ENCODE measurements at places on chromosomes 11 and 22.
A peak's percentile ranks its signal among the peaks of the same experiment; 100 is the strongest.

DNA sequence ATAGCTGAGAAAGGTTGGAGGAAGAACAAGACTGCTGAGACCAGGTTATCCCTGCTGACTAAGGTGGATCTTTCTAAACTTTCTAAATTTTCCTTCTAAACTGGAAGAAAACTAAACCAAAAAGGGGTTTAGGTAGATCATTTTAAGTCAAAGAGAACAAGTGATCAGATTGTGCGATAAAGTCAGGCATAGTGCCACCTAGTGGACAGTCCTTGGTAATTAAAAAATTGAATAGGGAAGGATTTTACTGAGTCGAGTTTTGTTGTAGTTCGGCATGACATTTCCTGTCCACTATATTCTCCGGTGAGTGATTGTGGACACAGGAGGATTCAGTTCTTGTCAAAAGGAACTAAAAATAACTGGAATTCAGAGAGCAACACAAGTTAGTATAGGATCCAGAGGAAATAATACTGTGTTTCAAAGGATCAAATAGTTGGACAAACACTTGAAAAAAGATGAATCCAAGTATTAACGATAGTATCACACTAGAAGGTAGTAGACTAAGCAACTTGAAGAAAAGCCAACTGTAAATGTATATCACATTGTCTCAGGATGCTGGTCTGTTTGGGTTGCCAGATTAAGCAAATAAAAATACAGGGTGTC, 1236.4 kb downstream of the FAM181B start:
- DNase-seq = no peak

- no peak for DNase-seq
Measured at GRCh38 chr11:107991868-107992414, 16.8 kb upstream of the CUL5 start.

- DNase-seq = no peak
Measured at GRCh38 chr11:21401496-21401895, 732.1 kb downstream of the NELL1 start.

DNA sequence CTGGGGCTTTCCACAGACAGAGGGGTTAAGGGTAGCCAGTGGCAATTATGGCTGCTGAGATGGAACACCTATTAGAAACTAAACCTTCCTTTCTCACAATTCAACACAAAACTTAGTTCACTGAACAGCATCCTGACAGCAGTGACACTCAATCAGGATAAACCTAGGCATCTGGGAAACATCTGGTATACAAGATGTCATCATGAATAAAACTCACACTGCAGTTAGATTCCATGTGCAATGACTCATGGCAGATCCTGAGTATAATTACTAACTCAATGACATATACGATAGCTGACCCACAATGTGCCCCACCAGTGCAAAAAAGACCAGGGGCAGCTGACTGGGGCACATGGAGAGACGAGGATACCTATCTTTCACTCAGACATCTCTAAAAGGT, 17.7 kb downstream of the RBFOX2 start:
- DNase-seq = no peak

GRCh38 chr11:61761440-61762222, 9.2 kb downstream of the MYRF start:
- DNase-seq = no peak

GRCh38 chr22:44935724-44936123, 74.1 kb downstream of the PHF21B start:
- no peak for DNase-seq

DNA sequence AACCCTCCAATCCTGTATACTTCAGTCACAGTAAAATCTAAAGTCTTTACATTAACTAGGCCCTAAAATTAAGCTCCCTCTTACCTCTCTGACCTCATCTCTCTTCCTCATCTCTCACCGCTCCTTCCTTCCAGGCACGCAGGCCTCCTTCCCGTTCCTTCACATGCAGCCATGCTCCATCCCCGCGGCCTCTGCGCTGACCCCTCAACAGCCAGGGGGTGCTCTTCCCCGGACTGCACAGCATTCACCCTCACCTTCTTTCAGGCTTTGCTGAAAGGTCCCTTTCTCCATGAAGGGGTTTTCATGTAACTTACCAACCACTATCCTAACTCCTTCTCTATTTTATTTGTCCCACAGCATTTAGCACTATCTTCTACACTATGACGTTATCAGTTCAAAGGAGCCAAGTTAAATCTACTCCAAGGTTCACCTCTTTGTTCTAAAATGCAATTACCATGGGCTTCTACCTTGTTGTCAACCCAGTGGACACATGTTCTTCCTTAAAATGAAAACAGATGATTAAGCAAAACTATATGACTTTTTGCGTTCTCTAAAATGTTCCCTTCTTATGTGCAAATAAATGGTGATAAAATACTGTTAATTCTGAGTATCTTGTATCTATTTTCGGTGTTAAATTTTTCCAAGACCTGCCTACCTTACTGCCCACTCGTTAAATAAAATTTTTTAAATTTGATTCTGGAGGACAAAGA, 57.8 kb upstream of the APOA1 start:
- no peak for DNase-seq

- no peak for DNase-seq
Measured at GRCh38 chr11:83864412-83865057, 578.4 kb upstream of the CCDC90B start.

DNA sequence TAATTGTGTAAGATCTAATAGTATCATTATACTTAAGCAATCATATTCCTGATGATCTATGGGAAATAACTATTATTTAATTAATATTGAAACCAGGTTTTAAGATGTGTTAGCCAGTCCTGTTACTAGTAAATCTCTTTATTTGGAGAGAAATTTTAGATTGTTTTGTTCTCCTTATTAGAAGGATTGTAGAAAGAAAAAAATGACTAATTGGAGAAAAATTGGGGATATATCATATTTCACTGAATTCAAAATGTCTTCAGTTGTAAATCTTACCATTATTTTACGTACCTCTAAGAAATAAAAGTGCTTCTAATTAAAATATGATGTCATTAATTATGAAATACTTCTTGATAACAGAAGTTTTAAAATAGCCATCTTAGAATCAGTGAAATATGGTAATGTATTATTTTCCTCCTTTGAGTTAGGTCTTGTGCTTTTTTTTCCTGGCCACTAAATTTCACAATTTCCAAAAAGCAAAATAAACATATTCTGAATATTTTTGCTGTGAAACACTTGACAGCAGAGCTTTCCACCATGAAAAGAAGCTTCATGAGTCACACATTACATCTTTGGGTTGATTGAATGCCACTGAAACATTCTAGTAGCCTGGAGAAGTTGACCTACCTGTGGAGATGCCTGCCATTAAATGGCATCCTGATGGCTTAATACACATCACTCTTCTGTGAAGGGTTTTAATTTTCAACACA, 6.4 kb downstream of the BIRC3 start:
- no peak for DNase-seq

- DNase-seq = peak; percentile 12
Measured at GRCh38 chr11:74397501-74398243, 561 bp downstream of the PGM2L1 start.

DNA sequence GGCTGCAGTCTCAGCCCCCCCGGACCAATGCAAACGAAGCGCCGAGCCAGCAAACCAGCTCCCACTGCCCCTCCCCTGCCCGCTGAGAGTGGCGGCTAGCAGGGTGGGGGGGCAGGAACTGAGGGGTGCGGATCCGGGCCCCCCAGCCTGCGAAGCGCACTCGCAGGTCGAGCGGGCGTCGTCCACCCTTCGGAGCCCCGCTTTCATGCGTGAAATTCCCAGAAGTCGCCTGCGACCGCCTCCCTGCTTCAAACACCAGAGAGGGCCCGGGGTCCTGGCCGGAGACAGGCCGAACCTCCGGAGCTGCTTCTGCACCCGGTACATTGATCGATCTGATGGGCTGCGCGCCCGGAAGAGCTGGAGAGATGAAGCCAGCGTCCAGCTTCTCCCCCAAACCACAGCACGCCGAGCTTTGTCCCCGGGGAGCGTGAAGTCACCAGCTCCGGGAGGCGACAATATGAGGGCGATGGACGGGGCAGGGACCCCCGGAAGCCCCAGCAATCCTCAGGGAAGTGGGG, 646 bp upstream of the PATZ1 start:
- DNase-seq = no peak

- DNase-seq = no peak
Measured at GRCh38 chr11:71934213-71934612, 5.4 kb downstream of the RNF121 start.

DNA sequence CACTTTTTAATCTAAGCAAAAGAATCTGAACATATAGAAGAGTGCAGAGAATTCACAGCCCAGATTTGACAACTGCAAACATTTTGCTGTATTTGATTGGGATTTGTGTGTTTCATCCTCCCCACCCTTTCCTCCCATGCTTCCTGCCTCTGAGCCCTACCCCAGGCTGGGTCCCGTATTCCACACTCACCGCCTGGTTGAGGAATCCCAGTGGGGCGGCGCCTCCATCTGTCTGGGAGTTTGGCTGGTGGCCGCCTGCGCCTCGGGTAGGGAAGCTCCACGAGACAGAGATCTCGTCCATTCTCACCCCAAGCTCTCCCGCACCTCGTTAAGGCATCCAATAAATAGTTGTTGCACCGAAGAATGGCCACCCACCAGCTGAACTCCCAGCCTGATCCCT, 105.9 kb upstream of the SLC22A12 start:
- DNase-seq = no peak

- no peak for DNase-seq
Measured at GRCh38 chr11:73520353-73521061, 77.4 kb downstream of the FAM168A start.

DNA sequence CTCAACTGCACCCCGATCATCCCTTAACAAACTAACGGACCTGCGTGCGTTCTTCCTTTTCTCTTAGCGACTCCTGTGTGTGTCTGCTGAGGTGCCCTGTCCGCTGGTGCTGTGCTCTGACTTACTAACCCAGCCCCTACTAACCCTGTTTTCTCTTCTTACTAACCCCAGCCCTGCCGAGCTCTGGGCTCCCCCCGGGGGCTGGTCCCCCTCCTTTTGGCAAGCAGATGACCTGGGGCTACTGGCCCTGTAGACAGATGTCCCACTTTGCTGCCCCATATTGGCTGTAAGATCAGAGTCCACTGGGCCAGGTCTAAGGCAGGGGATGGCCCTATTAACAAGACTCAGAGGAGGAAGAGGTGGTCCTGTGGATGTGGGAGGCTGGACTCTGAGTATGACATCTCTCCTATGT, 14.7 kb downstream of the MIAT start:
- peak; percentile 30 for DNase-seq

GRCh38 chr11:119706029-119706428, 23.0 kb downstream of the NECTIN1 start:
- no peak for DNase-seq

All from stimulated activated naive CD4-positive, alpha-beta T cell treated with Interleukin-2 at 50 U/mL for 16 hours (primary cell).